ENCODE measurements at places on chromosomes 16 and 17.

GRCh38 chr17:62963296-62963695, 2.7 kb upstream of the TANC2 start:
- DNase-seq = no peak

- DNase-seq = no peak
Observed at GRCh38 chr16:31456988-31457360, 2.3 kb upstream of the ARMC5 start.

GRCh38 chr16:24348545-24349290, 92.6 kb downstream of the CACNG3 start:
- DNase-seq = no peak

- peak; percentile 72 for DNase-seq
Observed at GRCh38 chr16:56609463-56609921, 1.1 kb downstream of the MT2A start.

Measured in T-helper 1 cell (primary cell).